ENCODE measurements at places on chromosomes 6 and 20. TPM values are rescaled to one million over a fixed set of nuclear protein-coding genes. Genes with fewer than 3 reads are reported as not detected.
A peak's percentile ranks its signal among the peaks of the same experiment; 100 is the strongest.

DNA sequence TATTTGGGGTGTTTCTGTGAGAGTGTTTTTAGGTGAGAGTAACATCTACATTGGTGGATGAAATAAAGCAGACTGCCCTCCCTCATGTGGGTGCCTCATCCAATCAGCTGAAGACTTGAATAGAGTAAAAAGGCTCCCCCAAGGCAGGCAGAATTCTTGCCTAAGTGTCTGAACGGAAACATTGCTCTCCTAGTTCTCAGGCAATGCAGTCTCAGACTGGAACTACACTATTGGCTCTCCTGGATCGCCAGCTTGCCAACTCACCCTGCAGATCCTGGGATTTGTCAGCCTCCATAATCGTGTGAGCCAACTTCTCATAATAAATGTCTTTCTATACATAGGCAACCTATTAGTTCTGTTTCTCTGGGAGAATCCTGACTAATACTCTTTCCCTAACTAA, 5.5 kb upstream of the TMEM170B start:
- H3K4me1 ChIP-seq: no peaks in the 10 kb centered on the region
- H3K4me3 ChIP-seq: no peak overlapping the region
- H3K27me3 ChIP-seq: no peaks in the 10 kb centered on the region
- no peak for DNase-seq
- H3K27ac ChIP-seq: no peak overlapping the region

DNA sequence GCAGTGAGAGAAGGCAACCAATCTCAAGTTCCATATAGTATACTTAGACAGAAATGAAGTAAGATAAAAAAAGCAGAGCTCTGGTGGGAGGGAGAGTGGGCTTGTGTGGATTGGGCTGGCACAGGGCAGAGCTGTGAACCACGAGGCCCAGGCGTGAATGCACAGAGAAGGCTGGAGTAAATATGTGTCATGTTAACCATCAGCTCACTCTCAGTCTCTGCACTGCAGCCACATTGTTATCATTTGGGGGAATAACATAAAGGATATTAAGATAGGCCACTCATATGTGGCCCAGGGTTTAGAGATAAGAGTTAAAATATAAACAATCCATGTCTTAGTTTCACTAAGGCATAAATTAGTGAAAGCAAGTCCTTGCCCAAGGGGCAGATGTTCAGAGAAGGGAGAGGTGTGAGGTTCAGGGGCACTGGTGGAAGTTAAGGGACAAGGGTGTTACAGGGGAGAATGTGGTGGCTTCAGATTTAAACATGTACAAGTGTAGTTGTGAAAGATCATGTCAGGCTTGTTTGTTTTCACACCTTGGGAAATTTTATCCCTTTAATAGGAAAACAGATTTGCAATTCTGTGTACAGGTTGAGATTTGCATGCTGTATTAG, 14.4 kb downstream of the GMPR start:
- H3K36me3 ChIP-seq: no peaks in the 10 kb centered on the region
- no peak for DNase-seq
- H3K27me3 ChIP-seq: no peaks in the 10 kb centered on the region
- peaks cover 2% of the 10 kb centered on the region for H3K4me1 ChIP-seq
- H3K4me3 ChIP-seq: no peak overlapping the region

PPIL6 gene
- 6.0 TPM for total RNA-seq

GRCh38 chr6:6659600-6660327, 71.2 kb downstream of the LY86 start:
- no peak overlapping the region for H3K27ac ChIP-seq
- H3K4me1 ChIP-seq: no peaks in the 10 kb centered on the region
- H3K36me3 ChIP-seq: no peaks in the 10 kb centered on the region
- H3K27me3 ChIP-seq: no peaks in the 10 kb centered on the region
- DNase-seq: no peak

DEFB112 gene
- not detected for total RNA-seq

HAO1 gene
- total RNA-seq: not detected

GRCh38 chr20:51439160-51439689, 103.3 kb downstream of the NFATC2 start:
- H3K4me3 ChIP-seq: no peak overlapping the region
- H3K4me1 ChIP-seq: no peaks in the 10 kb centered on the region
- H3K36me3 ChIP-seq: no peaks in the 10 kb centered on the region
- DNase-seq: no peak
- H3K27me3 ChIP-seq: no peaks in the 10 kb centered on the region
- no peak overlapping the region for H3K27ac ChIP-seq

REV3L gene
- total RNA-seq: 44.2 TPM

DNA sequence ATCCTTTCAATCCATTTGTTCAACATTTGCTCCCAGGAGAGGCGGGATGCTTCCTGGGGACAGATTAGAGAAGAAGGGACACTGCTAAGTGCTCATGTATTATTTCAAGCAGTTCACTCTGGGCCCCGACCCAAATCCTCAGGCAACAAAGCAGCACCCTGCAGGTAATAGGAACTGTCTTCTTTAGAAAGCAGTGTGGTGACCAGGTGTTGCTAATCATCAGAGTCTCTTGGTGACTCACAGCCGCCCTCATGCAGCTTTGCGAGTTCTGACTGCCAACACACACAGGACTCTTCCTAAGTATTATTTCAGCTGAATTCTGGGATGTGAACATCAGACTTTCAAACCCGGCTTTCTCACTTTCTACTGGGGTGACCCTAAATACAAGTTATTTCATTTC, 356.4 kb downstream of the PRKN start:
- no peak for DNase-seq
- H3K27ac ChIP-seq: no peak overlapping the region
- H3K4me3 ChIP-seq: no peak overlapping the region
- H3K4me1 ChIP-seq: no peaks in the 10 kb centered on the region
- H3K27me3 ChIP-seq: no peaks in the 10 kb centered on the region

MOG gene
- not detected for total RNA-seq

SAPCD1 gene
- total RNA-seq: 1.9 TPM

OR2B6 gene
- not detected for total RNA-seq

MAS1 gene
- total RNA-seq: not detected

C6orf58 gene
- total RNA-seq: not detected

DNA sequence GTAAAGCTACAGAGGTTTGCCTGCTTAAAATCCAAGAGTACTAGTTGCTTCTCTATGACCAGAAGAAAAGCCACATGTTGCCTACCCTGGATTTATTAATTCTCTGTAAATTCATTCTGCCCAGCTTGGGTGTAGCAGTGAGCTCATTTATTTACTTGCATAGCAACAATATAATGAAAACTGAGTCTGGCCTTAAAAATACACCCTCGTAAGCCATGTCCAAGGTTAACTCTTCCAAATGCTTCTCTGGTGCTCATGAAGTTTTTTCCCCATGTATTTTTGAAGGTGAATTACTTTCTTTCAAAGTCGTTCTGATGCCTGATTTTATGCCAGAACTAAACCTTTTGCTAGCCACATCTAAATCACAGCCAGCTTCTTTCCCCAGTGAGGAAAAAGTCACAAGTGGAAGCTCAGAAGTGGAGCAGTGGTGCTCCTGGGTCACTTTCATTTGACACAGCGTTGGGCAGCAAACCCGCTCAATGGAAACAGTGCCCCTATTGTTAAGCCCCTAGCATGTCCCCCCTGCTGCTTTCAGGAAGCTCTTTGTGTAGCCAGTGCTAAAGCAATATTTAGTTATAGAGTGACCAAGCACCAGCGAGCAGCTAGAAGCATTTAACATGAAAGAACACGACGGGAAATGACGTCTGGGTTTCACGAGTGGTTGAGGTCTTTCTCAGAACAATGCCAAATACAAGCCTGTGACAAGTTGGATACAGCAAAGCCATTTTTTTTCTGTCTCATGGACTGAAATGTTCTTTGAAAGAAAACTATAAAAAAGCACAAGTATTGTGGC, 29.8 kb downstream of the NEDD9 start:
- no peaks in the 10 kb centered on the region for H3K27me3 ChIP-seq
- no peaks in the 10 kb centered on the region for H3K4me1 ChIP-seq
- H3K36me3 ChIP-seq: peaks cover 6% of the 10 kb centered on the region
- no peak overlapping the region for H3K27ac ChIP-seq
- DNase-seq: no peak
- H3K4me3 ChIP-seq: no peak overlapping the region

MCHR2 gene
- not detected for total RNA-seq

GRCh38 chr6:4313044-4313686, 177.8 kb upstream of the ECI2 start:
- no peaks in the 10 kb centered on the region for H3K4me1 ChIP-seq
- no peak overlapping the region for H3K4me3 ChIP-seq
- no peak overlapping the region for H3K27ac ChIP-seq
- no peak for DNase-seq

GRCh38 chr20:58481481-58482021, 33.6 kb downstream of the APCDD1L start:
- H3K4me3 ChIP-seq: no peak overlapping the region
- no peak for DNase-seq
- H3K4me1 ChIP-seq: peaks cover 3% of the 10 kb centered on the region

GRCh38 chr6:107819964-107820337, 4.2 kb downstream of the SCML4 start:
- no peak overlapping the region for H3K27ac ChIP-seq
- peak; percentile 12 for DNase-seq
- no peaks in the 10 kb centered on the region for H3K36me3 ChIP-seq
- no peaks in the 10 kb centered on the region for H3K4me1 ChIP-seq
- H3K27me3 ChIP-seq: no peaks in the 10 kb centered on the region

DNA sequence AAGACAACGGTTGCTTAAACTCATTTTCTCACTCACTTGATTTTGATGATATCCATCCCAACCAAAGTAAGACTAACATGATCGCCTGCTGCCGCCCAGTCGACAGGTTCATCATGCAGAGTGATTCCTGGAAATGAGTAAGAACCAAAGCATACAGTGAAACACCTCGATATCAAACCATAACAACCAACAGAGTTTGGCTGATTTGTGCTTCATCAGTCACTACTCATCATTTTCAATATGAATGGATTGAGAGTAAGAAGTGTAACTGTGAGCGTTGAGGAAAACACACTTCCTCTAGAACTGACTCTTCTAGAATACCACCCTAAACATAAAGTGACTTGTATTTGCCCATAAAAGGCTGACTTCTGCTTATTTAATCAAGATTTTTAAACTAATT, 29.2 kb upstream of the ALDH8A1 start:
- H3K27ac ChIP-seq: no peak overlapping the region
- H3K27me3 ChIP-seq: no peaks in the 10 kb centered on the region
- no peak overlapping the region for H3K4me3 ChIP-seq
- DNase-seq: no peak

- no peak for DNase-seq
- no peaks in the 10 kb centered on the region for H3K4me1 ChIP-seq
- H3K36me3 ChIP-seq: no peaks in the 10 kb centered on the region
- no peak overlapping the region for H3K27ac ChIP-seq
- H3K4me3 ChIP-seq: no peak overlapping the region
- H3K27me3 ChIP-seq: no peaks in the 10 kb centered on the region
Measured at GRCh38 chr20:15911581-15911980, 661.7 kb downstream of the KIF16B start.

DNA sequence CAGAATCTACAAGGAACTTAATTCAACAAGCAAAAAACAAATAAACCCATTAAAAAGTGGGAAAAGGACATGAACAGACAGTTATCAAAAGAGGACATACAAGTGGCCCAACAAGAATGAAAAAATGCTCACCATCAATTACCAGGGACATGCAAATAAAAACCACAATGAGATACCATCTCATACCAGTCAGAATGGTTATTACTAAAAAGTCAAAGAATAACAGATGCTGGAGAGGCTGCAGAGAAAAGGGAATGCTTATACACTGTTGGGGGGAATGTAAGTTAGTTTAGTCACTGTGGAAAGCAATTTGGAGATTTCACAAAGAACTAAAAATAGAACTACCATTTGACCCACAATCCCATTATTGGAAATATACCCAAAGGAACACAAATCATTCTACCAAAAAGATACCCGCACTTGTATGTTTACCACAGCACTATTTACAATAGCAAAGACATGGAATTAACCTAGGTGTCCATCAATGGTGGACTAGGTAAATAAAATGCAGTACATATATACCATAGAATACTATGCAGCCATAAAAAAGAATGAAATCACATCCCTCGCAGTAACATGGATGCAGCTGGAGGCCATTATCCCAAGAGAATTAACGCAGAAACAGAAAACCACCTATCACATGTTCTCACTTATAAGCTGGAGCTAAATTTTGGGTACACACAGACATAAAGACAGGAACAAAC, 48.4 kb downstream of the RNGTT start:
- H3K4me1 ChIP-seq: no peaks in the 10 kb centered on the region
- no peaks in the 10 kb centered on the region for H3K27me3 ChIP-seq
- H3K27ac ChIP-seq: no peak overlapping the region
- H3K36me3 ChIP-seq: no peaks in the 10 kb centered on the region
- no peak for DNase-seq

DNA sequence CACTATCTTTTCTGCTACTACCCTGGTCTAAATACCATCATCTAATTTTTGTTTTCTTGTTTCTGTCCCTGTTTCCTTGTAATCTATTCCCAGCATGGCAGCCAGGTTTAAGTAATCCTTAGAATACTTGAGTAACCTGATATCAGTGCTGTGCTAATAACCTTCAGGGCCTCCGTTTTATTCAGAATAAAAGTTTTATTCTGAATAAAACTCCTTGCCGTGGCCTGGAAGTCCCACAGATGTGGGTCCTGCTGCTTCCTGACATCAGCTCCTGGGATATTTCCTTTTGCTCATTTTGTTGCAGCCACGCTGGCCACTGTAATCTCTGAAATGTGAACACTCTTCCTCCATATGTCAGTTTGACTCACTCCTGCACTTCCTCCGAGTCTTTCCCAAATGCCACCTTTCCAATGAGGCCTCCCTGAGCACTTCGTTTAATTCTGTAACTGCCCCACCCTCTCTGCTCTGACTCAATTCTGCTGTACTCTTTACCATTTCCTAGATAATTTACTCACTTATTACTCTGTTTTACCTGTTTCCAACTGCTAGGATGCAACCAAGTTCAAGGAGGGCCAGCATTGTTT, 114.0 kb upstream of the FOXA2 start:
- no peak overlapping the region for H3K4me3 ChIP-seq
- no peaks in the 10 kb centered on the region for H3K4me1 ChIP-seq
- H3K27me3 ChIP-seq: no peaks in the 10 kb centered on the region

GRCh38 chr20:37308086-37309050, 18.9 kb downstream of the MANBAL start:
- H3K4me3 ChIP-seq: no peak overlapping the region
- H3K36me3 ChIP-seq: no peaks in the 10 kb centered on the region
- no peak for DNase-seq

- peaks cover 3% of the 10 kb centered on the region for H3K27me3 ChIP-seq
- no peak overlapping the region for H3K4me3 ChIP-seq
Measured at GRCh38 chr20:63224412-63225081, 8.6 kb upstream of the YTHDF1 start.

GRCh38 chr6:22067671-22068070, 229.2 kb downstream of the PRL start:
- no peaks in the 10 kb centered on the region for H3K27me3 ChIP-seq
- no peak overlapping the region for H3K27ac ChIP-seq
- DNase-seq: no peak
- H3K4me3 ChIP-seq: no peak overlapping the region
- H3K4me1 ChIP-seq: no peaks in the 10 kb centered on the region

Measured in prostate gland (tissue), 2 donors.